ENCODE measurements at places on chromosomes 3 and 15.

DNA sequence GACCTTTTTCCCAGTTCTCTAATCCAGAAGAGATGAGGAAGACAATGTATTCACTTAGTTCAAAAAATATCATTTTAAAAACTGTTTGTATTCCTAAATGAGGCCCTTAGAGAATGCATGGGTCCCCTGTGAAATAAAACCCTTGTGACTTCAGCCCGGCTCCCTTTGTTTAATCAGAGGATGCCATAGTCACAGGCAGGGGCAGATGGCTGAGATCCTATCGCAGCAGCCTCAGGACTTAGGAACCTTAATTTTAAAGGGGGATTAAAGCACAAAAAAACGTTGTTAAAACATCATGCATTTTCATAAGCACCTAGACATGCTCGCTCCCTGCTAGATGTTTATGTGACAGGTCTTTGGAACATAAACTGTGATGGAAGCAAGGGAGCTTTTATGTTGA is 176.6 kb downstream of the IL20RB start:
- H3K4me3 ChIP-seq, result no peak overlapping the region
- H3K27me3 ChIP-seq, result peaks cover 3% of the 10 kb centered on the region
- no peak overlapping the region for H3K27ac ChIP-seq
- H3K36me3 ChIP-seq, result no peaks in the 10 kb centered on the region

DNA sequence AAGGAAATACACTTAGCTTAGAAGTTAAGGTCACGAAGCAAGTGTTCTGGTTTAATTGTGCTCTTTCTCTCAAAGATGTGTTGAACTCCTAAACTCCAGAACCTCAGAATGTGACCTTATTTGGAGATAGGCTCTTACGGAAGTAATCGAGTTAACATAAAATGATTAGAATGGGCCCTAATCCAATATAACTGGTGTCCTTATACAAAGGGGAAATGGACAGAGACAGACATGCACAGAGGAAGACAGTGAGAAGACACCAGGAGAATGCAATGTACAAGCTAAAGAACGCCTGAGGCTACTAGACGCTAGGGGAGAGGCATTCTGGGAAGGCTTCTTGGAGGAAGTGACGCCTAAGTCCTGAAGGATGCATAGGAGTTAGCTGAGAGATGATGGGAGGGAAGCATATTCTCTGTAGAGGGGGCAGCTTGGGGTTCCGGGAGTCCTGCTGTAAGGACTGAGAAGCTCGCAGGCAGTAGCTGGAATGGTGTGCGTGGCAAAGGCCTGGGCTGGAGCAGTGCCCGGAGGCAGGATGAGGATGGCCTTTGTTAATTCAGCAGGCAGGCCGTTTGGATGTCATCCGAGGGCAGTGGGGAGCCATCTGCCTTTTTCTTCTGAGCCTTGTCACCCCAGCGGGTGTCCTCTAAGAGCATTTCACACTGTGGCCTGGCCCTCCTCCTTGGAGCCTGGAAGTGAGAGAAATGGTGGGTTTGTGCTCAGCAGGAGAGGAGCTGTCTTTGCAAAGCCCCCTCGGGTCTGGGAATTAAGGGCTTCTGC is 513.4 kb downstream of the SHQ1 start:
- DNase-seq, result no peak
- H3K4me3 ChIP-seq, result no peak overlapping the region
- H3K4me1 ChIP-seq, result no peaks in the 10 kb centered on the region
- peaks cover 17% of the 10 kb centered on the region for H3K27me3 ChIP-seq
- no peak overlapping the region for H3K27ac ChIP-seq

DNA sequence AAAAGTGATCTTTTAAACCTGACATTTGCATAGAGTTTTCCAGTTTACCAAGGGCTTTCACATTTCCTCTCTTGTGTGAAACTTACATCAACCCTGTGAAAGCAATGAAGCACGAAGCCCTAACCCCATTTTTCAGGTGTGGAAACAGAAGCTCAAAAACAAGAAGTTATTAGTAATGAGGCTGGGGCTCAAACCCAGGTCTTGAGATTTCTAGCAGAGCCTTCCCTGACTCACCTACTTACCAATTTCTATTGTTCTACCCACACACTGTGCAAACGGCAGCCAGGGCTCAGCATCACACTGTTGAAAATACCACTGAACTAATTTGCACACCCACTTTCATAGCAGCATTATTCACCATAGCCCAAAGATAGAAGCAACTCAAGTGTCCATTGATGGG is 117.8 kb upstream of the IGF1R start:
- H3K36me3 ChIP-seq, result no peaks in the 10 kb centered on the region
- H3K4me1 ChIP-seq, result peaks cover 18% of the 10 kb centered on the region

DNA sequence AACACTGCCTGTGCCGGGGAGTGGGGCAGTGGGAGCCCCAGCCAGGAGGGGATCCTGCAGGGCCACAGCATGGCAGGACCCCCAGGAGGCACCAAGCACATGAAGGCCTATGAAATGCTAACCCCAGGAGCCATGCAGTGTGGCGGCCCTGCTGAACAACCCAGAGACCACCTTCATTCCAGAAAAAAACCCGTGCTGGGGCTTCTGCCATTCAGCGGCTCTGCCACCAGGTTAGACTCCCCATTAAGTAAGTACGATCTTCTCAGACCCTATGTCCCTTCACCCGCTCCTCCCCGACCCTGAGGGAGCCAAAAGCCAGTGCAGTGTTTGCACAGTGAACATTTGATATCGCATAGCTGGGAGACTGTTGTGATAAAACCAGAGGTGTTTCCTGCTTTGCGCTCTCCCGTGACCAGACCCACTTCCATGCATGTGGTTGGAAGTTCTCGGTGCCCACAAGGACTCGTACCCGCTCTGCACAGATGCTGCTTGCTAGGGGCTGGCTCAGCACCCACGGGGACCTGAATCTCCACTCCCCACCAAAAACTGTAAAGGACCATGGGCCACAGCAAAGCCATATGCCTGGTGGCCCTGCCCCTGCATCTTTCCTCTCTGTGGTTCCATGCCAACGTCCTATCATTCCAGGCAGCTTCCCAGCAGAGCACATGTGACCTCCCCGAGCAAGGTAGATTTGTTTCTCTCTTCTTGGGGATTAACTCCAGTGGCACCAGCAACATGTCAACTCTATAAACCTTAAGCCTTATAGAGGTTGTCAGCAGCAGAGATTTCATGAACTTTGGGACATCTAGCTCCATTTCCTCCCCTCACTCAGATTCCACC is 5.3 kb downstream of the PLA2G4D start:
- no peak for DNase-seq
- peaks cover 64% of the 10 kb centered on the region for H3K4me1 ChIP-seq
- no peaks in the 10 kb centered on the region for H3K36me3 ChIP-seq

GRCh38 chr3:30690199-30690598 is 83.8 kb downstream of the TGFBR2 start:
- H3K4me1 ChIP-seq, result peaks cover 27% of the 10 kb centered on the region
- no peak overlapping the region for H3K27ac ChIP-seq
- H3K36me3 ChIP-seq, result peaks cover 29% of the 10 kb centered on the region
- DNase-seq, result no peak

DNA sequence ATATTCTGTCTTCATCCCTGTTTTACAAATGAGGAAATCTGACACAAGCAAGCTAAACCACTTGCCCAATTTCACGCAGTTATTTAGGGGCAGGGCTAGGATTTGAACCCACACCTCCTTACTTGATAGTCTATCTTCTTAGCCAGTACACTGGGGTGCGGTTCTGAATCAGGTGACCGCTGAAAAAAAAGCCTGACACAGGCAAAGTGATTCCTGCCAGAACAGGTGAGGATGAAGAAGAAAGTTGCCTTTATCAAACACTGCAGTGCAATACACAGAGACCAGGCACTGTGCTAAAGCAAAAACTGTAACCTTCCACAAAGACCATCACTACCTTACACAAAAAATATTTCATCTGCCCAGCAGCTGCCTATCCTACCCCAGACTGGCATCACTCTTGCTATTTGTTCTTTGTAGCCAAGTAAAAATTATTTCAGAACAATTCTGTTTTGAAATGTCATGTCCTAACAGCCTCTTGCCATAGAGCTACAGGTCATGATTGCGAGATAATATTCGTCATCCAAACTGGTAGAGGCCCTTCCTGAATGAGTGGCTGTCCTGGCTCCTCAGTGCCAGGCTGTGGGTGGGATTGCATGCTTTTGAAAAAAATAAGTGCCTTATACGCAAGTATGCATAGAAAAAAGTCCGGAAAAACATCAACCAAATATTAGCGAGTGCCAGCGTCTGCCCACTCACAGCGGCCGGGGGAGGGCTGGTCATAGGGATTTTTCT is 142.3 kb upstream of the TPM1 start:
- no peaks in the 10 kb centered on the region for H3K36me3 ChIP-seq
- no peak overlapping the region for H3K4me3 ChIP-seq
- peaks cover 71% of the 10 kb centered on the region for H3K4me1 ChIP-seq
- no peaks in the 10 kb centered on the region for H3K27me3 ChIP-seq

DNA sequence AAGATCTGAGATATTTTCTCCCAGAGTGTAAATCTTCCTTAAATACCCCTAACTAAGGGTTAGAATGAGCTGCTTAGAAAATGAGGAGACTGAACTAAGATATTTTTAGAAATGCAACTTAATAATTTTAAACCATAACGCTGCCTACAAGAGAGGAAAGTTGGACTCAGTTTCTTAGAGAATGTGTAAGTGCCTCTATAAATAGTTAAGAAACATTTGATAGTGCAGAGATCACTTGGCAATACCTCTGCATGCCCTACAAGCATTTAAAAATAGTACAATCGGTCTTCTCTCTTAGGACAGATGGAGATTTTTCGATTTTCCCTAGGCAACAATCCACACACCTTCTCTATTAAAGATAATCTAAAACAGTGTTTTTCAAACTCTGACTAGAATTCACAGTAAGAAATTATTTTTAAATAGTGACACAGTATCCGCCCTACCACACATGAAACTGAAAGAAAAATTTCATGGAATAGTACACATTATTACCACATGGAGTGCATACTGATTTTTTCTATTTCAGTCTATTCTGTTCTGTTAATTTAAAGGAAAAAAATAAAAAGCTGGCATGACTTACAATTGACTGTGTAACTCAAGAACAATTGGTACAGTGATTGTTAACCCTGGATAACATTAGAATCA is 83.2 kb downstream of the GADL1 start:
- H3K4me1 ChIP-seq, result peaks cover 6% of the 10 kb centered on the region
- no peak for DNase-seq
- H3K27ac ChIP-seq, result no peak overlapping the region
- peaks cover 4% of the 10 kb centered on the region for H3K27me3 ChIP-seq

- H3K27me3 ChIP-seq, result peaks cover 20% of the 10 kb centered on the region
- H3K36me3 ChIP-seq, result no peaks in the 10 kb centered on the region
- H3K4me3 ChIP-seq, result no peak overlapping the region
- H3K27ac ChIP-seq, result no peak overlapping the region
- no peak for DNase-seq
- peaks cover 24% of the 10 kb centered on the region for H3K4me1 ChIP-seq
These were observed 11.2 kb upstream of the TMEM212 start for GRCh38 chr3:171831936-171832335.

DNA sequence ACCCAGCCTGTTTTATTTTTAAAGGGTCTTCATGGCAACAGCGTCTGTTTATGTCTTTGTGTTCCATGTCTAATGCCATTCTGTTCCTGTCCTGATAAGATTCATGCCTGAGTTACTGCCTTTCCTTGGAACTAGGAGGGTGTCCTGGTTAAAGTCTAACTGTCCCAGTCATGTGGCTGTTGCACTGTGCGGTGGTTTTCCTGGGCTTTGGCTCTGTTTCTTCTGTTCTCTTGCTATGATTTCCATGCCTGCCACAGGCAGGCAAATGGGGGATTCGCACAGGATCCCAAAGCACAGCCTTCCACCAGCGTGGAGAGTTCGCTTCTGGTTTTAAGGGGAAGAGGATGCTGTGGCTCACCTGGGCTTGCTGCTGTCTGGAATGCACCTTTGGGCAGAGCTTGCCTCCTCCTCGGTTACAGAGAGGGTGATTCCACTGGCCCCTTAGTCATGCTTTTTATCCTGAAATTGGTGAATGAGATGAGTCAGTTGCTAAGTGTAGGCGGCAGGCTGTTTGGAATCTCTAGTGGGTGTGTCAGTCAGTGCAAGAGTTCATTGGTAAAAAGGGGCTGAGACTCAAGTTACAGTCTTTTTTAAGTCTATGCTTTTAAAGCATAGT is 86.8 kb downstream of the CCK start:
- DNase-seq, result peak; percentile 23
- peaks cover 9% of the 10 kb centered on the region for H3K36me3 ChIP-seq
- H3K4me3 ChIP-seq, result peak overlapping the region; percentile 48
- peak overlapping the region; percentile 98 for H3K27ac ChIP-seq
- no peaks in the 10 kb centered on the region for H3K27me3 ChIP-seq

- no peaks in the 10 kb centered on the region for H3K36me3 ChIP-seq
- peaks cover 17% of the 10 kb centered on the region for H3K4me1 ChIP-seq
- no peak overlapping the region for H3K4me3 ChIP-seq
These were observed 60.6 kb upstream of the GCNT3 start for GRCh38 chr15:59550956-59551355.

DNA sequence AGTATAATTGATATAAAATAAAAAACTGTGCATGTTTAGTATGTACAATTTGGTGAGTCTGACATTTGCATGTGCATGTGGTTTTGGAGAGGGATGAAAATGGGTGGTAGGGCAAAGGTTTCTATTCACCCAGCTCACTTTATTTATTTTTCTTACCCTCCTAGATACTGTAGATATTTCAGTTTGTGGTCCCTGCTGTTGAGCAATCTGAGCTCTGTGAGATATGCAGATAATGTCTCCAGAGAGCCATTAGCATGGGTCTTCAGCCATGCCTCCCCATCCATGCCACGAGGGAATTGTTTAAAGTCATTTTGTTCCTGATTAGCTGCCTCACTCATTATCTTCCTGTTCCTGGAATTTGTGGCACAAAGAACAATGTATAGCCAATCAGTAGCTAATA is 44.4 kb upstream of the B3GALNT1 start:
- H3K27me3 ChIP-seq, result peaks cover 6% of the 10 kb centered on the region
- H3K4me1 ChIP-seq, result no peaks in the 10 kb centered on the region
- DNase-seq, result no peak
- no peak overlapping the region for H3K4me3 ChIP-seq

GRCh38 chr3:65004306-65004705 is 316.5 kb upstream of the ADAMTS9 start:
- H3K4me1 ChIP-seq, result peaks cover 28% of the 10 kb centered on the region
- DNase-seq, result no peak
- H3K36me3 ChIP-seq, result no peaks in the 10 kb centered on the region
- peaks cover 7% of the 10 kb centered on the region for H3K27me3 ChIP-seq

- H3K27me3 ChIP-seq, result no peaks in the 10 kb centered on the region
- H3K4me1 ChIP-seq, result no peaks in the 10 kb centered on the region
- DNase-seq, result no peak
- peaks cover 7% of the 10 kb centered on the region for H3K36me3 ChIP-seq
These were observed 30.5 kb upstream of the PXYLP1 start for GRCh38 chr3:141201122-141201521.

All from nephron progenitor cell (in vitro differentiated cells).